ENCODE measurements at places on chromosomes 7 and 10. TPM values are rescaled to one million over a fixed set of nuclear protein-coding genes. Genes with fewer than 3 reads are reported as not detected.

Gene CFAP43
- polyA plus RNA-seq: 0.21 TPM

DNA sequence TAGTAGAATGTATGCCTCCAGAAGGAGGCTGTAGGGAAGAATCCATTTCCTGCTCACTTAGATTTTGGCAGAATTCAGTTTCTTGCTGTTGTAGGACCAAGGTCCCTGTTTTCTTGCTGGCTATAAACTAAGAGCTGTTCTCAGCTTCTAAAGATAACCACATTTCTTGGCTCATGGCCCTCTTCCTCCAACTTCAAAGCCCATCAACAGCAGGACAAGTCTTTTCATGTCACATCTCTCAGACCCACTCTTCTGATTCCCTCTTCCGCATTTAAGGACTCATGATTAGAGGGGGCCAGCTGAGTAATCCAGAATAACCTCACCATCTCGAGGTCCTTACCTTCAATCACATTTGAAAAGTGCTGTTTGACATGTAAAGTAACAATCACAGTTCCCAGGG lies 8.2 kb upstream of the LSM8 start:
- no peaks in the 10 kb centered on the region for H3K27me3 ChIP-seq
- no peak for DNase-seq
- no peaks in the 10 kb centered on the region for H3K4me1 ChIP-seq
- H3K27ac ChIP-seq: no peak overlapping the region
- no peak overlapping the region for H3K4me3 ChIP-seq

DNA sequence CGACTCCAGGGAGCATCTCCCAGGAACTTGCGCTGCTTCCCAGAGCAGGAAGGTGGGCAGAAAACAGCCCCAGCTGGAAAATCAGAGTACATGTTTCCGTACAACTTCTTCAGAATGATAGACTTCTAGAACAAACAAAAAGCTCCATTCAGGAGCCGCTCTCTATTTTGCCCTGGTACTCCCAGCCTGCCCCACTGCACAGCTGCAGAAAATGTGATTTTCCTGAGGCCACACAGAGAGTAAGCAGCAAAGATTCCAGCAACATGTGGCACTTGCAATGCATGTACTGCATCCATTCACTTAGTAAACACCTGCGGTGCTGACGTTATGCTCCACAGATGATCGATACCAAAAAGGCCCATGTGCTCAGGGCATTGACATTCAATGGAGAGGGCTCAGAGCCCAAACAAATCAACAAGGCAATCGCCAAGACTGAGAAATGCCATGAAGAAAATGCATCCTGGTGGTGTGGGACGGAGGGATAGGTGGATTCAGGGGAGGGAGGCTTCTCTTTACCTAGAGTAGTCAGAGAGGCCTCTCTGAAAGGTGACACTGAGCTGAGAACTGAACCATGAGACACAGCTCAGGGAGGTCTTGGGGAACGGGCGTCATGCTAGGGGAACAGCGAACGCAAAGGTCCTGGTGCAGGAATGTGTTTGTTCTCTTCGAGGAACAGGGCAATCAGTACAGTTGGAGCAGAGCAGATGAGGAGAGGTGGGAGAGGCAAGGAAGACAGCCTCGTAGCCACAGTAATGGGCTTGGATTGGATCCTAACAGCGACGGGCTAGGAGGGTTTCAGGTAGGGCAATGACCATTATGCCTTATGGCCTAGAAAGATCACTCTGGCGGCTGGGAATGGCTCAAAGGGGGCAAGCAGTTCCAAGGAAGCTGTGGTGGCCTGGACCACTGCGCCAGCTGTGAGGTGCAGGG lies 35.3 kb upstream of the DUSP5 start:
- no peaks in the 10 kb centered on the region for H3K27me3 ChIP-seq
- DNase-seq: no peak
- H3K36me3 ChIP-seq: no peaks in the 10 kb centered on the region
- H3K27ac ChIP-seq: no peak overlapping the region
- no peaks in the 10 kb centered on the region for H3K4me1 ChIP-seq

Gene TMEM26
- 1.9 TPM for polyA plus RNA-seq

Gene RUFY2
- polyA plus RNA-seq: 4.6 TPM

DNA sequence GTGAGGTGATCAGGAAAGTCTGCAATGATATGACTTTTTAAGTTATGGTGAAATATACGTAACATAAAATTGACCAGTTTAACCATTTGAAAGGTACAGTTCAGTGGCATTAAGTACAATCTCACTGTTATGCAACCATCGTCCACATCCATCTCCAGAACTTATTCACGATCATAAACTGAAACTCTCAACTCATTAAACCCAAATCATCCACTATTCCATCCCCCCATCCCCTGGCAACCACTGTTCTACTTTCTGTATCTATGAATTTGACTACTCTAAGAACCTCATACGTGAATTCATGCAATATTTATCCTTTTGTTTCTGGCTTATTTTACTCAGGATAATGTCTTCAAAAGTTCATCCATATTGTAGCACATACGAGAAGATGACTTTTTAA lies 48.4 kb downstream of the TFAM start:
- no peak for DNase-seq
- no peaks in the 10 kb centered on the region for H3K4me1 ChIP-seq
- H3K4me3 ChIP-seq: no peak overlapping the region
- H3K27me3 ChIP-seq: no peaks in the 10 kb centered on the region

DNA sequence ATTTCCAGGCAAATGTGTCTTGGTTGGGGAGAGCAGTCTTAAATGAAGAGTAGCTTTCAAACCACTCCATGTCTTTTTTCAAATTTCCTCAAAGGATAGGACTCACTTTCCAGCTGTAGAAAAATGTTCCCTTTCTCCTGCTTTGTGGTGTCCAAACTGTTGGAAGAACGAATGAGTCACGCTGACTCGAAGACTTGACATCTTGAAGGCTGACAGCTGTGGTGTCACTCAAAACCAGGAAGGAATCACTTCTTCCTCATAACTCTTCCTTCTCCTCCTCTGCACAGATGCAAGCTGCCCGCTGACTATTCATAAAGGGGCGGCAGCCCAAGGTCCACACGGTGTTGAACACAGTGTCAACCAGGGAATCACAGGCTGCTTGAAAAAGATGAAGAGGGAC lies 19.2 kb downstream of the PLA2G12B start:
- H3K27me3 ChIP-seq: no peaks in the 10 kb centered on the region
- no peaks in the 10 kb centered on the region for H3K36me3 ChIP-seq
- no peaks in the 10 kb centered on the region for H3K4me1 ChIP-seq
- DNase-seq: no peak
- no peak overlapping the region for H3K27ac ChIP-seq

DNA sequence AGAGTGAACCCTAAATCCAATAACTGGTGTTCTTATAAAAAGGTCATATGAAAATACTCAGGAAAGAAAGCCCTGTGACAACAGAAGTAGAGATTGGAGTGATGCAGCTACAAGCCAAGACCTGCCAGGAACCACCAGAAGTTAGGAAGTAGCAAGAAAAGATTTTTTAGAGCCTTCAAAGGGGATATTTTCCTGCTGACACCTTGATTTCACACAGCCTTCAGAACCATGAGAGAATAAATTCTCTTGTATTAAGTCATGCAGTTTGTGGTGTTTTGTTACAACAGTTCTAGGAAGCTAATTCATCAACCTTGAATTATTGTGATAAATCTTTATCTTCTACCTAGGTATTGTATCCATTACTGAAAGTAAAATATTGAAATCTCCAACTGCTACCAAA lies 81.0 kb downstream of the HYCC1 start:
- peaks cover 12% of the 10 kb centered on the region for H3K4me1 ChIP-seq
- DNase-seq: no peak
- no peak overlapping the region for H3K27ac ChIP-seq

DNA sequence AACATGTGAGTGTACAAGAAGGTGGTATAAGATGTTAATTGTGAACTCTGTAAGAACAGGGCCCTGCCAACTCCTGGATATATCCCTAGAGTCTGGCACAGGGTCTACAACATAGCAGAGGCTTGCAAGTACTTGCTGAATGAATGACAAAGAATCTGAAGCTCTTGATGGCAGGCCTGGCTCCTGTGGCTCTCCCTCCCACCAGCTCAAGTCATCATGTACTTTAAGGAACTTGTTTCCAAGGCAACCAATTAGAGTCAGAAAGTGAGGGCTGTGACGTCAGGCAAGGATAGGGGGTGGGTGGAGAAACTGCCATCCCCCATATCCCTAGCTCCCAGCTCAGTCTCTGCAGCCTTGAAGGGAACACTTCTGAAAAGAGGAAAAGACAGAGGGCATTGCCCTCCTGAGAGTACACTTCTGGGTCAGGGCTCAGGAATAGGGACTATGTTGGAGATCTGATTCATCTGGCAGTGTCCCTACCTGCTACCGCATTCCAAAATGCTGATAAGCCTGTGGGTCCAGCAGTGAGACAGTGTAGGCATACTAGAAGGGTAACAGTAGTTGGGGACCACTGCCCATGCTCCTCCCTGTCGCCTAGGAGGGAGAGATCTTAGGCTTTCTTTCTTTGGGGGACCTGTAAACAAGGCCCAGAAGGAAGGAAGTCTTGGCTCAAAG lies 34.6 kb upstream of the BTRC start:
- H3K27me3 ChIP-seq: no peaks in the 10 kb centered on the region
- H3K27ac ChIP-seq: no peak overlapping the region
- H3K4me3 ChIP-seq: no peak overlapping the region

Data from small intestine (tissue), 16 donors.